ENCODE measurements at places on chromosomes 4 and X.

DNA sequence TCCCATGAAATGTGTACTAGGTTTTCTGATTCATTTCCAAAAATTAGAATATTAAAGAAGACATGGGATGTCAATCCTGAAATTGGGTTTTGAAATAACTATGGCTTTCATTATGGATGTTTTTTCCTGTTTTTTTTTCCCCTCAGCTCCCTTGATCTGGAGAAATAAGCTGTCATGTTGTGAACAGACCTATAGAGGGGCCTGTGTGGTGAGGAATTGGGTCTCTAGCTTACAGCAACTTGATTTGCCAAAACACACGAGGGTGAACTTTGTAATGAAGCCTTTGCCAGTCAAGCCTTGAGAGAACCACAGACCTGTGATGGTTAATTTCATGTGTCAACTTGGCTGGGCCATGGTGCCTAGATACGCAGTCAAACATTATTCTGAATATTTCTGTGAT is 2413.6 kb downstream of the PCDH7 start:
- DNase-seq = no peak

- DNase-seq = no peak
Observed at GRCh38 chr4:139581096-139581495, 25.1 kb upstream of the SETD7 start.

DNA sequence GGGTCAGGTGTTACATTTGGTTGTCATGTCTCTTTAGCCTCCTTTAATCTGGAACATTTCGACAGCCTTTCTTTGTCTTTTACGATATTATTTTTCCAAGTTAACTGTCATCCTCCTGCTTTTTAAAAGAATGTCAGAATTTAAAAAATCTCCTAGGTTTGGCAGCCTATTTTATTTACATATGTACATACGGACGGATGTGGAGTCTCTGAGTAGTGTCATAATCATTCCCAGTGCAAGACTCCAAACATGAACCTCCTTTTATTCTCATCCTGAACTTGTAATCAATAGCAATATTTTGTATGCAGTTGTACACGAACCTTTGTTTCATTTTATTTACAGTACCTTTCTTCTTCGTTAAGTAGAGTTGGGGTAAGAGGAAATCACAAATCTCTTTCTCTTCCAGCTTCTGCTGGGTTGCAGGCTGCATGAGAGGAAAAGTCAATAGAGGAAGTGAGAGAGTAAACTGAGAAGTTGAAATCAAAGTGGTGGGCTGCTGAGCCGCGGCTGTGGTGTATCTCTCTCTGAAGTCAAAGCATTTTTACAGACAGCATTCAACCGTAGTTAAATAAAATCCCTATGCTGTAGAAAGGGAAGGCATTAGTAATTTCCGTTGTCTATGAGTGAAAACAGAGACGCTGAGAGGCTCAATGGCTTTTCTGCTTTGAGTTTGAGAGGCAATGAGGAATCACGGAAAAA is 53.9 kb upstream of the RPS6KA3 start:
- DNase-seq = peak; percentile 57

DNA sequence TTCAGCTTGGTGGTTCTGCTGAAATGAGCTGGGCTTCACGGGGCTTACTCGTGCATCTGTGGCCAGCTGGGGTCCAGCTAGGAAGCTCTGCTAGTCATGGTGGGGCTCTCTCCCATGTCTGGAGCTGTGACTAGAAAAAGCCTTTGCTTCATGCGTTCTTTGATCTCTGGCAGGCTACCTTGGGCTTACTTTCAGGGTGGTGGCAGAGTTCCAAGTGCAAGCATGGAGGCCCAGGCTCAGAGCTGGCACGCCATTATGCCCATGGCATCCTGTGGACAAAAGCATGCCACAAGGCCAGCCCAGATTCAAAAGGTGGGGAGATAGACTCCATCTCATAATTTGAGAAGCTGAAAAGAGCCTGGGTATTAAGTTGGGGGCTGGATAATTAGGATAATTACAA is 55.4 kb upstream of the GBA3 start:
- no peak for DNase-seq

DNA sequence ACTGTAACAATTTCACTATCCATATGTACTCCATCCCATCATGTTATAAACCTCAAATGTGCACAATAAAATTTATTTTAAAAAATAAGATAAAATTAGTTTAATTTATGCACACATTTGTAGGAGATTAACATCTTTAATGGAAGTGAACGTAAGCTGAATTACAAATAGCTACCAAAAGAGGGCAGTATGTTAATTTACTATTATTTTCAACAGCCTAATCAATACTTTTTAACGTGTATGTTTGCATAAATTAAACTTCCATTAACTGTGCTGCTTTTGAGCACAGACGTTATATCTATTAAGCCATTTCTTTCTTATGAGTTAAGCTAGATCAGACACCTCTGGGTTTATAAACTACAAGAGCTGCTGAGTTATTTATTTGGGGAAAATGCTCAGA is 56.5 kb upstream of the PHKA2 start:
- DNase-seq = no peak

DNA sequence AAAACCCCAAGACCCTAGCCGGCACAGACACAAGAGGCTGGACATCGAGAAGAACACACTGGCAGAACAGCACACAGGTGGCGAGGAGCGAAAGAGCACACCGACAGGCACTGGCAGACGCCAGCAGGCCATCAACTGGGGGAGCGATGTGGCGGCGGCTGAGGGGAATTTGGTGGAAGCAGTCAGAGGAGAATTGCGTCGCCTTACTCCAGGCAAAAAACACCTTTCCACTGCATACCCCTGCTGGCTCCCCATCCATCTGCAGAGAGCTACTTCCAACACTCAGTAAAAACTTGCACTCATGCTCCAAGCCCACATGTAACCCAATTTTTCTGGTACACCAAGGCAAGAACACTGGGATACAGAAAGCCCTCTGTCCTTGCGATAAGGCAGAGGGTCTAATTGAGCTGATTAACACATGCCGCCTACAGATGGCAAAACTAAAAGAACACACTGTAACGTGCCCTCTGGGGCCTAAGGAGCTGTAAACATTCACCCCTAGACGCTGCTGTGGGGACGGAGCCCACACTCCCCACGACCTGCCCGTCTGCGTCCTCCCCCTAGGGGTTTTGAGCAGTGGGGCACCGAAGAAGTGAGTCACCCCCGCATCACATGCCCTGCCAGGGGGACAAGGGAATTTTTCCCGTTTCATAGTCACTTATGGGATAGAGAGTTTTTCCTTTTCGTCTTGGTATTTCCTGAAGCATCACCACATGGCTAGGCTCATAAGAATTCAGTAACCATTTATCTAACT is 262.3 kb downstream of the KCTD8 start:
- DNase-seq = no peak

DNA sequence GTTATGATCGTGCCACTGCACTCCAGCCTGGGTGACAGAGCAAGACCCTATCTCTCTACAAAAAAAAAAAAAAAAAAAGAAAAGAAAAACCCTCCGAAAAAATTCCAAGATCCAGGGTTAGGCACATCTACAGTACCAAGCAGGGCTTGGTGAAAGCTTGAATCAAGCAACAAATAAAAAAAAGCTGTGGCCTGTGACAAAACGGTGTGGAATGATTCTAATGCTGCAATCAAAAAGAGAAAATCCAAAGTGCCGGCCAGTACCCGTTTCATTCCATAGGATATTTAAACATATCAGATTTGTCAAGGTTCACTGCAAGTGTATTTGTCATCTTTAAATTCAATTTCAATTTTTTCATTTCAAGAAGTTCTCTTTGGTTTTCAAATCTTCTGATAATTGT is 20.5 kb downstream of the RWDD4 start:
- no peak for DNase-seq

DNA sequence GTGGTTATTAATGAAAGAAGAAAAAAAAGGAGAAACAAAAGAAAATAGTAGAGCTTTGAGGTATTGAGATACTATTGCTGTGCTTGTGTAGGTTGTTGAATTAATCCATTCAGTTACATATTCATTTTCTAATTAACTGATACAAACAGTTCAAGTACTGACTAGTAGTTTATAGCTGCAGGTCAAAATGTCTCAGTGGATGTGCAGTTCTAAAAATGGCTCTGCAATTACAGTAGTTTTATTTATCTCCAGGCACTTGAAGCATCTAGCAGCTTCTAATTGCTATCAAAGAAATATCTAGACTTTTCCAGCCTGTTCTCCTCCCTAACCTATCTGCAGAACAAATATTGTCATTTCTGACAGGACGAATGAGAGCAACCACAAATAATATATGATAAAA is 1887.7 kb upstream of the PCDH7 start:
- DNase-seq = no peak

GRCh38 chrX:128739539-128739938 is 687.3 kb upstream of the ACTRT1 start:
- DNase-seq = no peak

All from CD4-positive, alpha-beta T cell treated with Interleukin-6 for 4 hours (primary cell).